ENCODE measurements at places on chromosomes 2 and 18.
A peak's percentile ranks its signal among the peaks of the same experiment; 100 is the strongest.

DNA sequence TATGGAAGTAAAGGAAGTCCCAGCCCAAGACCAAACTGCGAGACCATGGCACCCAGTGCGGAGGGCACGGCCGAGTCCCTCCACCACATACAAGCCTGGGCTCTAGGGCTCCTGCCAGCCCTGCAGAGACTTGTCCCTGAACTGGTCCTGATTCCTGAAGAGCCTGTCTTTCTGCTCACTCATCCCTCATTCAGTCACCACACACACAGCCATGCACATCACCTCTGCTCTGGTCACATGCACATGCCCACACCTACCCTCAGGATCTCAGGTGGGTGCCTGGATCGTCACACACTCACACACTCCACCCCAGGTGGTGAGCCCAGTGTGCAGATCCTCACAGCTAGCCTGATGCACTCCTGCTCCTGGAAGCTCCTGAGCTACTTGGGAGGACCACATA is 71.4 kb upstream of the LAPTM4A start:
- DNase-seq = no peak

DNA sequence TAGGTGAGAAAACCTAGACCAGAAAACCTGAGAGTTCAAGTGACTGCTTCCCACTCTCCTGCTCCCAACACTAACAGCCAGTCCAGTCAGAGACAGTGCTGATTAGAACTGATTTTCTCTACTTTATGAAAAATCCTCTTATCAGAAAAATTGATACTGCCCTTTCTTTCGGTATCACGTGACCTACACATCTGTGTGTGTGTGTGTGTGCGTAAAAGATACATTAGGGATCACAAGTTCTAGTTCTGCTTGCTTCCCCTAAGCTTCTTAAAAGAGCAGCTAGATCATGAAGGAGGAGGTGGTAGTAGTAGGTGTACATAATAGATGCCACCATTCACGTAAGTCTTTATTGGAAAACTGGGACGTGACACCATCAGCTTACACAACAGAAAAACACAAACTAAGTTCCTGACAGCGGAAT is 1.5 kb downstream of the ARL5A start:
- DNase-seq = no peak

DNA sequence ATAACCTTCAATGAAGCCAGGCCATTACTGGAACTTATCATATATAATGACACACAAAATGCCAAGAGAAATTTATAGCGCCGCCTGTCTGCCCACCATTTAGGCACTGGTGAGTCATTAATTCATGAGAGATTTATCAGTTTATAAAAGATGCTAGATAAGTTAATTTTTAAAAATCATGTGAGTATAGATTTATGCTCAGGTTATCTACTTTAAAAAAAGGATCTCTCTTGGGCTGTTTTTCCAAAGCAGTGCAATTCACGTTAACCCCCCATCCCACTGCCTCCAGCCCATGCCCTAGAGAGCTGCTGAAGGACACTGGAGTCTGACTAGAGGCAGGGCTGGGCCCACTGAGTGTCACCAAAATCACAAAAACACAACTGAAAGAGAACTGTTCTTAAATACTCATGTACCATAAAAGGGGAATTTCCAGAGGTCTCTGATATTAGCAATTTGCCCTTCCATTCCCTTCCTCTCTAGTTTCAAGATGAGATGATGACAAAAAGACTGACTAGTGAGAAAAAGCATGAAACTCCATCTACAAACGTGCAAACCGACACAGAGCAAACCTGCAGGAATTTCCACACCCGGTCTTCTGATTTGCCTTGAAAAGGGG is 160.8 kb downstream of the BCL2 start:
- DNase-seq = peak; percentile 59

DNA sequence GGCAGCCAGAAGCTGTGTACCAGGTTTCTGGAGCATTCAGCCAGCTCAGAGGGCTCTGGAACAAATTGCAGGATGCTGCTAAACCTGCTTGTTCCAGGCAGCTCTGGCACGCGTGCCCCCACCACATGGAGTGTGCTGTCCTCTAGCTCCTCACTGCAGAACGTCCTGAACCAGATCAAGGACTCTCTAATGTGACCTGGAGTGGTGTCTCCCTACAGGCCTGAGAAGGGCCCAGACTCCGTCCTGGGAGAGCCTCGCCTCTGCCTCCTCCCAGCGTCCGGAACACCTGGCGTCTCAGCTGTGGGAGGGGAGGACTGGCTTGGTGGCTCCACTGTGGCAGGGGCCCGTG is 115.6 kb upstream of the GPC1 start:
- DNase-seq = no peak

- peak; percentile 24 for DNase-seq
Measured at GRCh38 chr2:91442246-91442905, 2750.9 kb downstream of the RPIA start.

GRCh38 chr2:162073888-162074631 is at the start of gene DPP4:
Gene DPP4, minus strand, starts transcription at chr2:162074215. Its CDS starts 234 bp downstream, at chr2:162073981.
- DNase-seq = peak; percentile 57

DNA sequence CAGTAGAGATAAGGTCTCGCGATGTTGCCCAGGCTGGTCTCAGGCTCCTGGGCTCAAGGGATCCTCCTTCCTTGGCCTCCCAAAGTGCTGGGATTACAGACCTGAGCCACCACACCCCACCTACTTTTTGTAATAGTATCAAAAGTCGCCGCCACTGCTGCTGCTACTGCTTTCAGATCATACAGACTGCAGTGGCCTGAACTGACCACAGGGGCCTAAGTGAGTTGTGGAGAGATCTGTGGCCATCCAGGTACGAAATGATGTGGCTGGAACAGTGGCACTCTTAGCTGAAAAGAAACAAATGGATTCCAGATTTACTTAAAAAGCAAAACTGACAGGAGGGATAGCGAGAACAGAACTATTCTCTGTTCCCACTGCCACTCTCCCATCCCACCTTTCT is 32.9 kb upstream of the POMC start:
- no peak for DNase-seq
